ENCODE measurements at places on chromosomes 12 and 14.

- DNase-seq, result no peak
Measured at GRCh38 chr12:49288922-49289555, 5.9 kb upstream of the PRPH start.

- no peak for DNase-seq
Measured at GRCh38 chr14:65804439-65805112, 392.0 kb downstream of the FUT8 start.

DNA sequence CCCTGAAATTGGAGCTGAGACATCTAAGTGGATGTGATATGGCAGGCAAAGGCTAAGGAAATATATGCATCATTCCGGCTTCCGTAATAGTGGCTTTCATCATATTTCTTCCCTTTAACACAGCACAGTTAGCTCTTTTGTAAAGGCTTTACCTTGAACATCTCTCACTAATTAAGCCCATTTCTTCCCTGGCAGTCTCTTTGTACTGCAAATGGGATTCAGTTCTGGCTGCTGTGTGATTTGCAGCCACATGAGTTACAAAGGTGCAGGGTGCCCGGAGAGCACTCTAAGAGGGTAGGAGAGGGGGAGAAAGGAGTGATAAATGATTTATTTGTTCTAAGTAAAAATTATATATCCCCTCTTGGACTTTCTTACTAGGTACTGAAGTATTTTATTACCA lies 232.1 kb upstream of the CCDC196 start:
- no peak for DNase-seq

GRCh38 chr12:51817027-51817953 lies 31.2 kb downstream of the FIGNL2 start:
- DNase-seq, result no peak

DNA sequence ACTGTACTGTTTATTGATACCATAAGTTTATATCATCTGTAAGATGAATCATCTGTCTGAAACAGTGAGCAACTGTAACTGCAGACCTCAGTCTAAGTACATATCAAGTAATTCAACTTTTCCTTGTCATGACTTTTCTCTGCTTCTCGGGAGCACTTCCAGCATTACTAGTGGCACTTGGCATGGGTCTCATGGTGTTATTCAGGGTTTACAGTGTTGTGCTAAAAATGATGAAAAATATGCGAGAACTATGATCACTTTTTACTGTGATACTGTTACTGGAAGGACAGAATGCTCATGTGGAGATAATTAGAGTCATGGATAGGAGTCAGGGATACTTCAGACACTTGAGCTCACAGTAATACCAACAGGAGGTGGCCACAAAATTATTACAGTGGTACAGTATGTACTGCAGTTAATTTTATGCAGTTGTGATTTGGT lies 8.3 kb downstream of the KTN1 start:
- no peak for DNase-seq

DNA sequence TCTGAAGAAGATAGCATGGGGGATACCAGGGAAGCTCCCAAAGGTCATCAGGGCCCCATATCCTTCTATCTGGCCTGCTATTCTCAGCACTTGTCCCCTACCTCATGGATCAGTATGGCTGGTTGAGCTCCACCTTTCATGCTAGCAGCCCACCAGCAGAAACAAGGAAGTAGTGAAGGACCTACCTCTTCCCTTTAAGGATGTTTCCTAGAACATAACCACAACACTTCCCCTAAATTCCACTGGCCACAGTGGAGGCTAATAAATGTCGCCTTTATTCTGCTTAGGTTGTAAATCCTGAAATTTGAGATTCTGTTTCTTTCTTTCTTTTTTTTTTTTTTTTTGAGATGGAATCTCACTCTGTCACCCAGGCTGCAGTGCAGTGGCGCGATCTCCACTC lies 128.6 kb upstream of the PARP11 start:
- no peak for DNase-seq

DNA sequence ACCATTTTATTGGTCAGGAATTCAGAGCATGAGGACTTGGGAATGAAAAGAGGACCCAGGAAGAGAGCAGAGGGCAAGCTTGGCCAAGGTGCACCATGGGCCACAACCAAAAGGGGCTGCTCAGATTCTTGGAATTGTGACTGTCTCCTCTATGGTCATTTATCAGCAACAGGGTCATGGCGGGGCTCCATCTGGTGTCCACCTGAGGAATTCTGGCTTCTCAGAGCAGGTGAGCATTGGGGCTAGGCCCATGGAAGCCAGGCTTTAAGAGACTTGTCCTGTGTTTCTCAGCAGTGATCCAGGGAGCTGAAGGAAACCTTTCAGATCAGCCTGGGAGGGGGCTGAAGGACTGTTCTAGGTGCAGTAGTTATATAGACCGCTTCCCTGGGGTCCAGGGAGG lies 2.6 kb upstream of the RIN3 start:
- DNase-seq, result no peak

DNA sequence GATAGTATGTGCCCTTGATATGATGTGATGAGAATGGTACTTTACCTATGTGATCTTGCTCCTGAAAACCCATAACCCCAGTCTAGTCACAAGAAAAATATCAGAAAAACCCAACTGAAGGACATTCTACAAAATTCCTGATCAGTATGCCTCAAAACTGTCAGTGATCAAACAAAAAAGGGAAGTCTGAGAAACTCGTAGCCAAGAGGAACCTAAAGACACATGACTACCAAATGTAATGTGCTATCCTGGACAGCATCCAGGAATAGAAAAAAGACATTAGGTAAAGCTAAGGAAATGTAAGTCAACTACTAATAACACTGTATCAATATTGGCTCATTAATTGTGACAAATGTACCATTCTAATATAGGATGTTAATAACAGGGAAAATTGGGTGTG lies 4.1 kb upstream of the WIF1 start:
- no peak for DNase-seq

DNA sequence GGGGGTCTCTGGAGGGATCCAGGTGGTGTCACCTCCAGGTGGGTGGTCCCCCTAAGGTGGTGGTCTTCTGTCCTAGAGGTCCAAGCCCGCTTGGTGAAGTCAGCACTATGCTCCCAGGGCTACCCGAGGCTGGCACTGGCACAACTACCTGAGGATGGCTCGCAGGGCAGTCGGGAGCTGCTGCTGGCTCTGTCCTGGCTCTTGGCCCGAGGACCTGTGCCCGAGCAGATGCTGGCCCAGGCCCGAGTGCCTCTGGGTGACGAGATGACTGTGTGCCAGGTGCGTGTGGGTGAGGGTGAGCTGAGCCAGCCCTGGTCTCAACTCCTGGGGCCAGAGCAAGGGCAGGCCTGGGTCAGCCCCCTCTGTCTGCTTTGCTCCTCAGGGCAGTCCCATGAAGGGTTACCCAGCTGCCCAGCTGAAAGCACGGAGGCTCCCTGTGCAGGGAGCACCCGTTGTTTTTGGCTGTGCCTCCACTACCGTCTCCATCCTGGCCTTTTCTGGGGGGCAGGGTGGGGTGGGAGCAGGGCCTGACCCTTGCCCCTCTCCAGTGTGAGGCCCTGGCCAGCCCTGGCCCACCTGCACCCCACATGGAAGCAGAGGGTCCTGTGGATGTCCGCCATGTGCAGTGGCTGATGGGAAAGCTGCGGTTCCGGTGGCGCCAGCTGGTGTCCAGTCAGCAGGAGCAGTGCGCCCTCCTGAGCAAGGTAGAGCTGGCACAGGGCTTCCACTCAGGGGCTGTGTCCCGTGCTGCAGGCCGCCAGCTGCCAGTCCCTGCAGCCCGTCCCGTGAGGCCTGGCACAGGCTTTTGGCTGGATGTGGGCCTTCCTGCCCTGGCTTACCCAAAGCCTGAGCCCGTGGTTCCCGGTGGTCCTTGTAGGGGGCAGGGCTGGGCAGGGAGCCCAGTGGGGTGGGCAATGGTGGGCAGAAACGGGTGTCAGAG lies 1.3 kb downstream of the TEDC1 start:
- no peak for DNase-seq

All from cortex of kidney (tissue), 1 donor.